ENCODE measurements at places on chromosomes 7 and 10.

DNA sequence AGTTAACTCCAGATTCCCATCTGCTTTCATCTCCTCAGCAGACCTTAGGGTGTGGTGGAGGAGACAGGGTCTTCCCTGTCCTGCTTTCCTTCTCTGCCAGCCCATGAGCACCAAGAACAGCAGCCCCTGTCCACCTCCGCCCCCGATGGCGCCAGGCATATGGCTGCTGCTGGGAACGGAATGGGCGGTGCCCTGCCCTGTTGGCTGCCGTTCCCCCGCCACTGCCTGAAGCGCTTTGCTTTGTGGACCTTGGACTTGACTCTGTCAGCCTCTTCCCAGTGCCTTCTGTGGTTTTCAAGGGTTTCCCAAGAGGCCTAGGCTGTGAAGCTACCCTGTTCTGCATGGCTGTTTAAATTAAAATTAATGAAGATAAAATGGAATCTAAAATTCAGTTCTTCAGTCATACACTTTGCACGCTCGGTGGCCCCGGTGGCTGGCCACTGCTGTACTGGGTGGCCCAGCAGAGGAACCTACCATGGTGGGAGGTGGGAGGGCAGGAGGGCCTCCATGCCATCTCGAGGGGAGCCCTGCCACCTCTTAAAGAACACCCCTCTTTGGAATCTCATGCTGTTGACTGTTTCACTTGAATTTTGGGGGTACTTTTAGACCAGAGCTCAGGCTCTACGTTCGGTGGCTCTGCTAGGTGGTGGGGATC, 78.7 kb downstream of the NKX6-2 start:
- DNase-seq: no peak

GRCh38 chr10:14023673-14024328, 306.9 kb downstream of the FRMD4A start:
- DNase-seq: no peak

- DNase-seq: no peak
These were observed 263.0 kb downstream of the BAMBI start for GRCh38 chr10:28940158-28940888.

GRCh38 chr10:36042135-36042534, 400.0 kb upstream of the FZD8 start:
- no peak for DNase-seq

- no peak for DNase-seq
These were observed 473.3 kb downstream of the GATA3 start for GRCh38 chr10:8527773-8528172.

DNA sequence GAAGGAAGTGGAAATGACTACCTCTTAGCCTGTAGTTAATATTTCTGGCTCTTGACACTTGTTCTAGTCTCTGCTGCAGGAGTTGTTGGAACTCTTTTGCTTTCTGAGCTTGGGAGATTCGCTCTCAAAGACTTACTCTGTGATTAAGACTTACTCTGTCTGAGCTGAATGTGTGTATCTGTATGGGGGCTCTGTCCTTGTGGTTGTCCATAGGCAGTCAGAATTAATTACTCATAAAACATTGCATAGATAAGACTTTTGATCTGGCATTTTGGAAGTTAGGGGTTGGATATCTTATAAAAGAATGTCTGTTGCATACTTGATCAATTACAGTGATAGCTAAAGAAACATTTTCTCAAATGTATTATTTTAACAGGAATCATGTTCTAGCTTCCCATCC, 199.2 kb upstream of the KIAA1217 start:
- no peak for DNase-seq

Measured in natural killer cell (primary cell).